A549 treated with CpdA at 1 μM for 4 hours (cell line): ENCODE measurements at places on chromosomes 11 and 22. TPM values are rescaled to one million over a fixed set of nuclear protein-coding genes. Genes with fewer than 3 reads are reported as not detected.

Gene SMTNL1
- total RNA-seq = not detected in 5 replicates

Gene MICAL2
- 82.0 to 112 TPM (median 94.6 TPM) in 5 replicates for total RNA-seq

Gene PANX3
- not detected in 5 replicates for total RNA-seq

Gene FUT4
- 2.1 to 3.0 TPM (median 2.5 TPM) in 5 replicates for total RNA-seq

Gene EMID1
- 0.31 to 0.72 TPM (median 0.38 TPM) in 5 replicates for total RNA-seq

Gene CATSPERZ
- total RNA-seq = 2.3 to 3.7 TPM (median 2.9 TPM) in 5 replicates

Gene VPREB1
- total RNA-seq = not detected in 5 replicates

Gene SCGB1A1
- not detected in 5 replicates for total RNA-seq

Gene CCDC73
- total RNA-seq = 0.02 to 0.10 TPM (median 0.04 TPM) in 4 of 5 replicates, not detected in the other

Gene IL10RA
- total RNA-seq = 0.05 to 0.08 TPM (median 0.05 TPM) in 4 of 5 replicates, not detected in the other

Gene MS4A3
- not detected in 5 replicates for total RNA-seq

Gene ASCL2
- total RNA-seq = 0.03 to 0.07 TPM in 2 of 5 replicates, not detected in the others

Gene PHRF1
- 28.0 to 34.8 TPM (median 34.2 TPM) in 5 replicates for total RNA-seq
